ENCODE measurements at places on chromosomes 2 and 18.

GRCh38 chr2:136005462-136006196, 20.2 kb upstream of the DARS1 start:
- DNase-seq: no peak

GRCh38 chr18:74294526-74294925, 2.8 kb upstream of the CYB5A start:
- no peak for DNase-seq

DNA sequence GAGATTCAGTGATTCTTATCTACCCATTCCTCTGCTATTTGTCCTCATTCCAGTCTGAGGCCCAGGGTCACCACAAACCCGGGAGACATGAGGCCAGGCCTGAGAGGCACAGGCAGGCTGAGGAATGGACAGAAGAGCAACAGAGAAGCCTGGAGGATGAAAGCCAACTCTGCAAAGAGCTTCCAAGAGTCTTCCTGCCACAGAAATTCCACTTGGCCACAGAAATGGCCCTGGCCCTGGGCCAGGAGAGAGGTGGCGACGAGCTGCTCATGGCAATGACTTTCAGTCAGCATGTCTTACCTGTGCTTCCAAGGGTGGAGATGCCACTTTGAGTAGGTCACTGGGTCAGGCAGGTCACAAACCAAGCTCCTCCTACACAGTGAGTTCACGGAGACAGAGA, 155.3 kb upstream of the PKDCC start:
- DNase-seq: no peak

- DNase-seq: no peak
Observed at GRCh38 chr2:113965228-113965627, 75.3 kb downstream of the ACTR3 start.

DNA sequence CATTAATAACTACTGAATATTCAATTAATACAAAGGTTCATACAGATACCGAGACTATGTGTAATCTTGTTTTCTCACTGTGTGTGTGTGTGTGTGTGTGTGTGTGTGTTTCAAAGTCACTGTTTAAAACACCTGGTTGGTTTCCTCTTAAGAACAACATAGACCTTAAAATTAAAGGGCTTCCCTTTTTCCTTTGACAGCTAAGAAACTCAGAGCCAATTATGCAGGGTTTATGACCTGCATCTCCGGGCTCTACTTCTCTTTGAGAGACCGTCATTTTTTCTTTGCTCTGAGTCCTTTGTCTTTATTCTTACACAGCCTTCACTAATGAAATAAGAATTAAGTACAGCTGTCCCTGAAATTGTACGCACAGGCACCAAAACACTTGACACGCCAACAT, 145.6 kb downstream of the HDAC4 start:
- no peak for DNase-seq

DNA sequence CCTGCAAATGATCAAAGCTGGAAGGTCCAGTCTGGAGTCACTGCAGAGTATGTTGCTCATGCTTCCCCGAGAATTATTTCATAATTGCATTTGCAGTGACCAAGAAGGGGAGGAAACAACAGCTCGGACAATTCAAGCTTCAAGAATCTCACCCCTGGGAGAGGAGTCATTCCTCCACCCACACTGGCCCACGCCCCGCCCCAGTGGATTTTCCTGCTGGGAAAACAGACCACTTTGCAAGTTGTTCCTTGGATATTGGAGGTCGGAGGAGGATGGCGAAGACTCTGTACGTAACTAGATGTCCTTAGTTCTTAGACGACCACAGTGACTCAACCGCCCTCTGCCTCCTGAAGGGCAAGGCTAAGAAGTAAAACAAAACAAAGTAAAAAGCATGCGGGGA, 159.4 kb downstream of the TPO start:
- DNase-seq: no peak

- no peak for DNase-seq
Observed at GRCh38 chr2:179817181-179817841, 44.1 kb downstream of the ZNF385B start.

GRCh38 chr2:25684577-25685473, 11.4 kb upstream of the DTNB start:
- DNase-seq: no peak

- DNase-seq: no peak
Observed at GRCh38 chr18:22456547-22456946, 38.8 kb upstream of the CTAGE1 start.

- no peak for DNase-seq
Observed at GRCh38 chr2:214412679-214413078, 1.8 kb downstream of the VWC2L start.

DNA sequence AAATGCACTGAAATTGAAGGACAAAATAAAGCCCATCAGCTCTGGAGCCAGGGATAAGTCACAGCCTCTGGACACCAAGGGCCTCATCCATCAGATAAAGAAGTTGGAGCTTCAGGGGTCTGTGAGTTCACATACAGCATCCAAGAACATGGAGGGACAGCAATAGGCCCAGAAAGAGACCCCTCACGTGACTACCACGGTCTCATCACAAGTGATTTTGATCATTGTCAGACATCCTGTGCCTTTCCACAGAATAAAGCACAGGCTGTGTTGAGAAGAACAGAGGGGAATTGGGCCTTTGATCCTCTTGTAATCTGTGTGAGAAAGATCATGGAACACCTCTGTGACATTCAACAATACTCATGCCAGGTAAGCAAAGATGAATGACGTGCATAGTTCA, 65.2 kb upstream of the CTAGE1 start:
- no peak for DNase-seq

- DNase-seq: no peak
Observed at GRCh38 chr2:75666911-75667310, 20.3 kb downstream of the MRPL19 start.

DNA sequence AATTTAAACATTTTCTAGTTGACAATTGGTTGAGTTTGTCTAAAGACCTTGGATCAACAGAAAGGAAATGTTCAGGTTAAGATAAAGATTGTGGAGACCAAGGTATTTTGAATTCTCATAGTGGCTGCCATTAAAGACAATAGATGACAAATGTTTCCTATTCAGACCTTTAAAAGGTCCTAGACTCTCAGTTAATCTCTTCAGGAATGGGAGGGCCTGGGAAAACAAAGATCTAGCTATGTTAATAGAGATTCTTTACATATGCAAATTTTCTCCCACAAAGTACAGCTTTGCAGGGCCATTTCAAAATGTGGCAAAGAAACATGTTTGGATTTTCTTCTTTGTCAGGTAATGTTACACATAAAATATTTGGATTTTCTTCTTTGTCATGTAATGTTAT, 403.9 kb downstream of the SPAG16 start:
- DNase-seq: no peak

DNA sequence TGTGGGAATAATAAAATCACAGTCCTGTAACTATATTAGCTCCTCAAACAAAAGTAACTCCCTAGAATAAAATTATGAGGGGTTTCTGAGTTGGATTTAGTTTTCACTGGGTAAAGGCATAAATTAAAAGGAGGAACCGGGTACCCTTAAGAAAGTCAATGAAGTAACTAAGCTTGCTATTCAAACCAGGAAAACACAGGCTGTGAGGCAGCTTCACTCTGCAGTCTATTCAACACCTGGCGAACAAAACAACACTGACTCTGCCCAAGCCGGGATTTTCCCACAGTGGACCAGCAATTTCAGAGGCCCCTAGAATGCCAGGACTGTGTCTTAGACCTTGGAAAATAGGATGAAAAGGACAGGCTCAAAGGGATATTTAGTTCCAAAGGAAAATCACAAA, 24.6 kb upstream of the CREB1 start:
- DNase-seq: no peak

DNA sequence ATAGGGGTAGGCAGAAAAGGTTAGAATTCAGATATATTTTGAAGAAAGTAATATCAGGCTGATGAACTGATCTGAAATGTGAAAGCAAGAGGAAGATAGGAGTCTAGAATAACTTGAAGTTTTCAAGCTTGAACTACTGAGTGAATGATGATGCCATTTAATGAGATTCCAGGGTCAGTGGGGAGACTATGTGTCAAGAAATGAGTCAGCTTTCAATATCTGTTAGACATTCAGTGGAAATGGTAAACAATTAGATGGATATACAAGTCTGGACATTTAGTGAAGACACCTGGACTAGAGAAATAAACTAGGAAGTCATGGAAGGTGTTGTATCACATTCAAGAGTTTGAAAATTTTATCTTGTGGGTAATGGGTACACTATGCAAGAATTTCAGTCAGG, 326.9 kb downstream of the FSIP2 start:
- no peak for DNase-seq

DNA sequence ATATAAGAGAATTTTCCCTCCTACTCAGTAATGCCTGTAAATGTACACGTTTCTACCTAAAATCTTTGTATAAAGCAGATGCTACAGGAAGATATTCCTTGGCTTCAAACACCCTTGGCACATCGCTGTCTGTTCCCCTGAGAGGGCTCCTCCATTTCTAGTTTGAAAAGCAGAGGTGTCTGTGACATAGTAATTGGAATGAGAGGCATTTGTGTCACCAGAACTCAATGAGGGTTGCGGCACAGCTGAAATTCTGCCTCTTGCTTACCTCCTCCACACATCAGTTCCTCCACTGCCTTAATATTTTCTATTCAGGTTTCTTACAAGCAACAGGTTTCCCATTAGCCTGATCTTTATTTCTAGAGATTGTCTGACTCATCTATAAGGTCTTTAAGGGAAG, 359.9 kb upstream of the DCC start:
- DNase-seq: no peak

DNA sequence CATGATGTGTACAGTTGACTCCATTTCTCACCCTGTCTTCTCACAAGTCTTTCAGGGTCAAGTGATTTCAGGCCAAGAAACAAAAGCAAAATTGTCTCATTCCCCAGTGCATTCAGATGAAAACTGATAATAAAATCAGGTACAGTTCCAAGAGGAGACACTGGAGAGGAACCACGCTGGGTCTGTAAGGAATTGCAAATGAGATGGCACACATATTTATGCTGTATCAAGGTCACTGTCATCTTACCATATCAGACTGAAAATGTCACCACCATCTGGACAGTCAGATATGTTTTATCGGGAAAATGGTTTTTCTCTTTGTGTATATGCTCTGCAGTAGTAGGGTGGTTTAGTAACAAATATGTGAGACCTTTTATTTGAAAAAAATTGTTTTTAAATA, 91.7 kb downstream of the CCDC138 start:
- DNase-seq: no peak

DNA sequence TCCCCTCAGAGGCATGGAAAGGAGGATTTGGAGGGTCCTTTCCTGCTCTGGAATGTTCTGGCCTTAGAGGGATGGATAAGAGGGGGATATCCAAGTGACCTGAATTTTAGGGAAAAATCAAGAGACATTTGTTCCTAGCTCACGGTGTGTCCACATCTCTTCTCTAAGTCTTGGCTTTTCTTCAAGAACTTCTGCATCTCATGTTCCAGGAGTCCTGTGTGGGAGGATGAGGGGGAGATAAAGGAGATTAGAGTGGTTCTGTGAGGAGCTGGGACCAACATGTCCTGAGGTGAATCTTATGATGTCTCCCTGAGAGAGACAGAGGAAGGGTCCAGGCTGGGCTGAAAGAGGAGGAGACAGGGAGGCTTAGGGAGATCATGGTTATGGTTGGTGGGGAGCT, 11.7 kb downstream of the EMX1 start:
- DNase-seq: no peak
